ENCODE measurements at places on chromosomes 11 and 22.

- DNase-seq, result no peak
Measured at GRCh38 chr11:95922536-95923438, 1.1 kb downstream of the MTMR2 start.

DNA sequence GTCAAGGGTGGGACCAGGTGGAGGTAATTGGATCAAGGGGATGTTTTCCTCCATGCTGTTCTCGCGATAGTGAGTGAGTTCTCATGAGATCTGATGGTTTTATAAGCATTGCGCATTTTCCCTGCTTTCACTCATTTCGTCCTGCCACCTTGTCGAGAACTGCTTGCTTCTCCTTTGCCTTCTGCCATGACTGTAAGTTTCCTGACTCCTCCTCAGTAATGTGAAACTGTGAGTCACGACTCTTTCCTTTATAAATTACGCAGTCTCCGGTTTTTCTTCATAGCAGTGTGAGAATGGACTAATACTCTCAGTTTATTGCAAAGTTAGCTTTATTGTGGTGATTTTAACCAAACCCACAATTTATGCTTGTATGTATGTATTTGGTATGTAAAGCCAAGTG lies 878.5 kb upstream of the ANO3 start:
- DNase-seq, result no peak

GRCh38 chr11:44468345-44468988 lies 97.0 kb upstream of the CD82 start:
- no peak for DNase-seq

DNA sequence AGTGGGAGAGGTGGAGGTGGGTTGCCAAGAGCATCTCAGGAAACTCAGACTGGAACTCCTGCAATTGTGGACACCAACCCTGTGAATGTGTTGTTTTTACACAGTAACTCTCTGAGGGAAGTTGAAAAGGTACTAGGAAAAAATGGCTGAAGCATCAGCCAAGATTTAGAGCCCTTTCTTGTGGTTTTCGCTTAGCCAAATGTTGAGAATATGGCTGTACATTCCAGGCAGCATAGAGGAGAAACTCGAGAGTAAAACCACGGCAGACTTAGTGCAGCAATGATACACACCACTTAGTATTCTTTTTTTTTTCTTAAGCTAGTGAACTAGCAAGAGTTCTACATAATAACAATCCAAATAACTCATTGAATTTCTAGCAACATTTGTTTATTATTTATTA lies 309.7 kb upstream of the MTNR1B start:
- DNase-seq, result no peak

GRCh38 chr11:104783241-104783640 lies 115.0 kb downstream of the CASP12 start:
- no peak for DNase-seq

- DNase-seq, result no peak
Measured at GRCh38 chr22:33380789-33381530, 322.8 kb upstream of the SYN3 start.

DNA sequence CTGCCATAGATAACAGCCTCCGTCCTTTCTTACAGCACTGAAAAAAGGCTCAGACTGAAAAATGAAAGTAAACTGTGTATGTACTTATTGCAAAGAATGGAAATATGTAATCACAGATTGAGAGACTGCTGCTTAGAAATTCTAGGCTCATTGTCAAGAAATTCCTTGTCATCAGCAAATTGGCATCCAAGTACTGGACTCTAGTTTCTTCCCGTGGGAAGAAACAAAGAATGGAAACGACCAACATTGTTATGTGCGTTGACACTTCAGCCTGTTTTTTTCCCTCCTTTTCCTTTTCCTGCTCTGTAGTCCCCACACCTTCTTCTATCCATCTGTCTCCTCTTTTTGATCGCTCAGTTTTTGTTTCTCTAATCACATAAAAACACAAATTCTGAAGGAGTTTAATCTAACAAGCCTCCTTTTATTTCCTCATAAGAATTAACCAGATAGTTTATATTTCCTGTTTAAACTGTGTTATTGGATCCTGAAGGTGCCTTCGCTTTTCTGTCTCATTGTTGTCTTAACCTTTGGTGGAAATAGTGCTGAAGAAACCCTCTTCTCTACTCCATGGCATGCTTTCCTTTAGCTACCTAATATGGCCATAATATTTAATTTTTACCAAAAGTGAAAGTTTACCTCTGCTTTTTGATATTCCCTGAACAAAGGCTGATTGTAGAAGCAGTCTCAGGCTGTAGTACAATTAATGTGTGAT lies 20.0 kb upstream of the CASP12 start:
- DNase-seq, result no peak

DNA sequence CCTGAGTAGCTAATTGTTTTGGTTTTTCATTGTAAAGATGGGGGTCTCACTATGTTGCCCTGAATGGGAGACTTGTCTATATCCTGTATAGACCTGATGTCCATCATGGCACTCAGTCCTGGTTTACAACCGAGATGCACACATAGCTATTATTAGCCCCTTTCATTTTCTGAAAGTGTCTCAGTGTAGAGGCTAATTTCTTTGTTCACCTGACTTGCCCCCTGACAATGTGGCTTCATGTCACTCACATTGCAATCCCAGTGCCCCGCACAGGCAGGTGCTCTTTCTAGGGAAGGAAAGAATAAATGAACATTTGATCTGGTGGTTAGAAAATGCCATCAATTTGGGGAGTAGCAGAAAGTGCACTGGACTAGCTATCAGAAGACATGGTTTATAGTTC lies 13.1 kb upstream of the KDM2A start:
- no peak for DNase-seq

- DNase-seq, result no peak
Measured at GRCh38 chr11:69948256-69949141, 129.3 kb upstream of the FGF3 start.

GRCh38 chr11:132644520-132645239 lies 887.6 kb downstream of the OPCML start:
- no peak for DNase-seq

DNA sequence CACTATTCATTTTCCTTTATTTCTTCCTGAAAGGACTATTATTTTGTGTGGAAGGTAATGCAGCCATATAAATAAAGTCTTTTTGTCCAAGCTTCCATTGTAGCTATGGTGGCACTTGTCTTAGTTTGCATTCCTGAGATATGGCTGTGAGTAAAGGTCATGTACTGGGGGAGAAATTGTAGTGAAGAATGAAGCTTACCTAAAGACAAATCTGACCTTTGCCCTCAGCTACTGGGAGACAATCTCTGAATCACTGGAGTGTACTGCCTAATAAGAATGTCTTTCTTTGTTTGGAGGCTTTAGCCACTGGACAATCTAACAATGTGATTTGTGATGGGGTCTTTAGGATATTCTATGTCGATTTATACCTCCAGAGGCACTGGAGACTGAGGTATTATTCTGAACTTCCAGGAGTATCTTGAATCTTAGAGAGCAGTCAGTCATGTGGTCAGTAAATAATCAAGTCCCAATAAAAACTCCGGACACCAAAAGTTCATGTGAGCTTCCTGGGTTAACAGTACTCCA lies 39.7 kb upstream of the OR5AK2 start:
- DNase-seq, result no peak

GRCh38 chr11:109853156-109853776 lies 239.9 kb upstream of the ZC3H12C start:
- no peak for DNase-seq

DNA sequence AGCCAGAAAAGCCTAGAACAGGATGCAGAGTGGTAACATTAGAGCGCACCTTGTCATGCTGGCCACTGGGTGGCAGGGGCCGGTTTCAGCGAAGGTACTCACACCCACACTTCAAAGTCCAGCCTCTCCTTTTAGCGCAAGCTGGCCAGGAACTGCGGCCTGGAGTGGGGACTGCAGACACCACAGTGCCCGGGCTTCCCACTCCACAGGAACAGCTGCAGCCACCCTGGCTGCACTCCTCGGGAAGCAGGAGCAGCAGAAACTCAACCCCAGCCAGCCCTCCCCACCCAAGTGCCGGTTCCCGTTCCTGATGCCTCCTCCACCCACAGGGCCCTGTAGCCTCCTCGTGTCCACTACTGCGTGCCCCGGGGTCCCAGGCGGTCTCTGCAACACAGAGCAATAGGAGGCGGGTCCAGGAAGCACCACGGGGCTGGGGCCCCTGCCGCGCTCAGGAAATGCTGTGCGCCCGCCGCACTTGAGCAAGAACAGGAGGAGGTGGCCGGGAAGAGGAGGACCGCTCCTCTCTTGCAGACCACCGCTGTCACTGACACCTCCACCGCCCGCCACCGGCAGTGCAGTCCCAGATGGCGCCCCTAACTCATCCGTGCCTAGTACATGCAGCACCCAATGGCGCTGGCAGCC lies 2.2 kb downstream of the RFPL2 start:
- no peak for DNase-seq

DNA sequence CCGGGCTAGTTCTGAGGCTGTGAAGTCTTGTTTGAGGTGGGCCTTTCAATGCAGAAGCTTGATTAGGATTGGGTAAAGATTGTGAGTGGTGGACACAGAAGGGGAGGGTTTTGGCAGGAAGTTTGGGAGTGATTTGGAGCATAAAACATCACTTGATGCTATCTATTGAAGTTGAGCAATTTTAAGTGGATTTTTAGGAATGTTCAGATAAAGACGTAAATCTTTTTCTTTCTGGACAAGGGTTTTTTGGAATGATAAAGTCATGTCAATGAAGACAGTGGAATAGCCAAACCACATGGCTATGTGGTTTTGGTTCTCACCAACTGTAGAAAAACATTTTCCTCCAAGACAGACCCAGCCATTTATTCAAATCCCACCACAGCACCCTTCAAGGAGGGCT lies 111.2 kb upstream of the SNX19 start:
- DNase-seq, result no peak

- no peak for DNase-seq
Measured at GRCh38 chr11:25547292-25547691, 784.6 kb upstream of the ANO3 start.

GRCh38 chr11:10679644-10680043 lies 13.9 kb downstream of the IRAG1 start:
- DNase-seq, result no peak

DNA sequence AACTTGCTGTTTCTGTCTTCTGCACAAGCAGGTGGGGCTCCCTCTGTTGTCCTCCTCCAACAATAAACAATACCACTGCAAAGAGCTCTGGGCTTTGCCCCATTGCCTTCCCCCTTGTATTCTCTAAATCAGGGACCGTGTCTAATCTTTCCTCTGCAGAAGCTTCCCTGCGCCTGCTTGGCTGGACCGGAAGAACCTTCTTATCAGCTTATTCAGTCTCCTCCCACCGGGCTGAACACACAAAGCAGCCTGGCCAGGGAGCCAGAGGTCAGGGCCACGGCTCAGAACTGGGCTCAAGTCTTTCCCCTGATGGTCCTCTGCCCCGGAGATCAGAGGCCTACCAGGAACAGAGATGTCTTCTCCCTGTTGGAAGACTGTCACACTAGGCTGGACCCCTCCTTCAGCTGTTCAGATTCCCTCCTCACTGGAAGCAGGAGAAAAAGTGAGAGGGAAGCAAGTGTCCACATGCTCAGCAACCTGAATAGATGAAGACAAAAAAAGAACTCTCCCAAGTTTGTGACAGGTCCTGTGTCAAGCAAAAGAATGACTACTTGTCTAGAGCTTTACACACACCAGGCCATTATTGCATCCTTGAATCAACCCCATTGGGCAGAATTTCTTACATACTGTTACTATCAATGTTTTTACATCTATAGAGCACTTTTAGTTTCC lies 63.7 kb downstream of the RAB30 start:
- DNase-seq, result no peak

DNA sequence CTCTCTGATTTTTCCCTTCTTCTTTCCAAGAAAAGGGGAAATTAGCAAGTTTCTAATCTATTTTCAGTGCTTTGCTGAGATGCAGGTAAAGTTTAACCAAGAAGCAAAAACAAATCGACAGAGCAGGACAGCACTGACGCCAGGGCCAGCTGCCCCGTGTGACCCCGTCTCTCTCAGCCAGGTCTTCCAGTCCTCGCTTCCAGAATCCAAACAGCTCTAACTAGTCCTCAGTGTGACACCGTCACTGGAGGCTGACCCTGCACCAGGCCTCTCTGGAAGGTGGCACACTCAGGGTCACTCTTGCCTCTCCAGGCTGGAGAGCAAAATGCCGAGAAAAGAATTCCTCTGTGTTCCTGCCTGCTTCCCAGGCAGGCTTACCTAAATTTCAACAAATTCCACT lies 44.8 kb downstream of the SHANK2 start:
- DNase-seq, result no peak

- no peak for DNase-seq
Measured at GRCh38 chr11:45650166-45651095, 15.0 kb downstream of the CHST1 start.

DNA sequence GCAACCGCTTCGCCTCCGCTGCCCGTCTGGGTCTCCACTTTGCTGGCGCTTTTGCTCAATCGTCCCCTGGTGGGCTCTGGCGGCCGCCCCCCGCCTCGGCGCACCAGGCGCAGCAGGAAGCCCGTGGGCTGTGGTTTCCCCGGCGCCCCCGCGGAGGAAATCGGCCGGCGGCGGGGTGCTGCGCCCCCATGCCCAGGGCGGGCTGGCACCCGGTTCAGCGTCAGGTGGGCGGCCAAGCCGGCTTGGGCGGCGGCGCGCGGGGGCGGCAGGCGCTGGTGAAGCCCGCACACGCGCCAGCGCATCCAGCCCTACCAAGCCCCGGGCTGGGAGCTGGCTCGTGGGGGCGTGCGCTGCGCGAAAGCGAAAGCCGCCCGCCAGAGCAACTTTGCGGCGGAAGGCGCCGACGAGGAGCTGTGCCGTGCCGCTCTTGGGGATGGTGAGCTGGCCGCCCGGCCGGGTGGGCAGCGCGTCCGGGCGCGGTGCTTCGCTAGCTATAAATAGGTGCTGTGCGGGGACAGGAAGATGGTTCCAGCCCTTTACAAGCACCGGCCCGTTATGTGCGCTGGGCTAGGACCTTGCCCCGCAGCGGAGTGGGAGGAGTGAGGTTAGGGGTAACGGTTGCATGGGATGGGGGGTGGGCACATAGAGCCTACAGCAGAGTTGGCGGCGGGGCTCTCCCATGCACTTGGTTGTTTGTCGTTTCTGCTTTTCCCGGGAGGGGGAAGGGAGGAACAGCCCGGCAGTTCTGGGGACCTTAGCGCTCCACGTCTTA lies 25.0 kb upstream of the SUSD2 start:
- DNase-seq, result peak; percentile 40

DNA sequence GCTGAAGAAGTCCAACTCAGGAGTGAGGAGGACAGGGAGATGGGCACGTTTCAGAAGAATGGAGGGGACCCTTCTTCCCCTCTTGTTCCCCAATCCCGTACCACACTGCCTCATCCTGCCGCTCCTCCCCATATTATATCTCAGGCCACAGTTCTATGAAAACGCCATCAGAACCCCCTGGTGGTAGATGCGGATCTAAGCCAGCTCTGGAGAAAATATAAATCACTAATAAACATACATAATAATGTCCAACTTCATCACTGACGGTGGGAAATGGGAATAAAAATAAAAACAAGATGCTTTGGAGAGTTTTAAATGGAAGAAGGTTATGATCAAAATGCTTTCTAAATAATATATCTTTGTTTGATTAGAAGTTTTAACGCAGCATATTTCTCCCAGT lies 400.3 kb downstream of the CADM1 start:
- DNase-seq, result no peak

DNA sequence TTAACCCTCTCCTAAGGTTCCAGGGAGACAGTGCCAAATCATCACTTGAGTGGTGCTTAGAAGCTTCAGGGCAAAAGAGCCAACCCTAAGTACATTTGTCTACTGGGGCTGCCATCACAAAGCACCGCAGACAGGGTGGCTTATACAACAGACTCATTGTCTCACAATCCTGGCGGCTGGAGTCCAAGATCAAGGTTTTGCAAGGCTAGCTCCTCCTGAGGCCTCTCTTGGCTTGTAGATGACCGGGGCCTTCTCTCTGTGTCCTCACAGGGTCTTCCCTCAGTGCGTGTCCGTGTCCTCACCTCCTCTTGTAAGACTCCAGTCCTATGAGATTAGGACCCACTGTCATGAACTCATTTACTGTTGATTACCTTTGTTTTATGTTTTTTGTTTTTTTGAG lies 34.1 kb upstream of the CD81 start:
- no peak for DNase-seq
